ENCODE measurements at places on chromosomes 2 and 18. TPM values are rescaled to one million over a fixed set of nuclear protein-coding genes. Genes with fewer than 3 reads are reported as not detected.

The PROC gene
- total RNA-seq = 0.25 TPM

DNA sequence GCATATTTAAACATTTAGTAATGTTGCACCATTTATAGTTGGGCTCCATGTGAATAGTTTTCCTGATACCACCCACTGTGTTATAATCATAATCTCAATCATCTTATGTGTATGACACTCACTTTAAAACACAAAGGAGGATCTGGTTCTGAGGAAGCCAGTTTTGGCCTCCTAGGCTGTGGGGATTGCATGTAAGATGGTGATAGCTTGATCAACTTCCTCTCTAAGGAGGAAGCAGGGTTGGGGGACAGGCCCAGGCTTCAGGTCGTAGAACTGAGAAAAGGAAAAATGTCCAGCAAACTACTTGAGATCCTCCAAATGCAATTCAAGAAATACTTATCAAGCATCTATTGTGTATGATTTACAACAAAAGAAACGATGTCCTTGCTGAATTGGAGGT lies 4.9 kb upstream of the PPM1B start:
- no peak for DNase-seq

DNA sequence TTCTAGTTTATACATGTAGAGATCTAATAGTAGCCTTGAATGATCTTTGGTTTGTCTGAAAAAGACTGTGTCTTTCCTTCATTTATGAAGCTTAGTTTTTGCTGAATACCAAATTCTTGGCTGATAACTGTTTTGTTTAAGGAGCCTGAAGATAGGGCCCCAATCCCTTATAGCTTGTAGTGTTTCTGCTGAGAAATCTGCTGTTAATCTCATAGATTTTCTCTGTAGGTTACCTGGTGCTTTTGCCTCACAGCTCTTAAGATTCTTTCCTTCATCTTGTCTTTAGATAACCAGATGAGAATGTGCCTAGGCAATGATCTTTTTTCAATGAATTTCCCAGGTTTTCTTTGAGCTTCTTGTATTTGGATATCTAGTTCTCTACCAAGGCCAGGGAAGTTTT lies 562.1 kb downstream of the XIRP2 start:
- DNase-seq = no peak

The ACMSD gene
- total RNA-seq = 3.3 TPM

The PLCD4 gene
- 2.9 TPM for total RNA-seq

The CLK1 gene
- 32.1 TPM for total RNA-seq

DNA sequence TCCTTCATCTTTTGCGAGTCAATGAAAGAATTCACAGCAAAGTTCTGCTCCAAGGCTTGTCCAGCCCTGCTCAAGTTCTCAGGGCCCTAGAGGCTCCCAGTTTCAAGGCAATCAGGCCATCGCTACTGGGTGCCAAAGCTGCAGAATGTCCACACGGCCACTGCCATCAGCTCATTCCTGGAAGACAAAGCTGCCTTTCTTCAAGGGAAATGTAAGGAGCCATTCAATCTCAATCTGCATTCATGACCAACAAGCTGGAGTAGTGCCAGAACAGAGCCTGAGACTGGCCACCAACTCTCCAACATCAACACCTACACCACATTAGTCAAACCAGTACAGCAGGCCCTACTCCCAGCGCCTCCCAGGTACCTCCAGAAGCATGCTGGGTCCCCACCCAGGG lies 202.2 kb downstream of the TCF4 start:
- no peak for DNase-seq

The SPDYA gene
- total RNA-seq = 0.69 TPM
